ENCODE measurements at places on chromosomes 5 and 9.

- H3K36me3 ChIP-seq, result no peaks in the 10 kb centered on the region
- no peak overlapping the region for H3K27ac ChIP-seq
- no peak overlapping the region for H3K4me3 ChIP-seq
These were observed 291.8 kb downstream of the EBF1 start for GRCh38 chr5:158807946-158808345.

DNA sequence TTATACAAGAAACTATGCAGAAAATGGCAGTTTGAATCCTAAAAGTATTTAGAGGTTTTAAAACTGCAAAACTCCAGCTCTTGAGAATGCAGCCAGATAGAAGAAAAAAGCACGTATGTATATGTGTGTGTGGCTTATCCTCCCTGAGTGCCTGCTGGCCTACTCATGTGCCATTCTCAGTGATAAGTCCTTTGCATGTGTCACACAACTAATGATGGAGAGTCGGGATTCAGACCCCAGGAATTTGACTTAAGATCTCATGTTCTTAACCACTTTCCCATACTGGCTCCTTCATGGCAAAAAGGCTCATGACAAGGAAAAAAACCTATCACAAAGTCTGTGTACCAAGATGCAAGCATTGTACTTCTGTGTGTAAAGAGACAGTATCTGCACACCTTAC, 26.6 kb downstream of the SMARCA2 start:
- no peaks in the 10 kb centered on the region for H3K27me3 ChIP-seq
- DNase-seq, result no peak
- no peak overlapping the region for H3K4me3 ChIP-seq
- no peak overlapping the region for H3K27ac ChIP-seq
- H3K4me1 ChIP-seq, result no peaks in the 10 kb centered on the region
- no peaks in the 10 kb centered on the region for H3K36me3 ChIP-seq

- no peak for DNase-seq
- H3K27ac ChIP-seq, result no peak overlapping the region
- H3K36me3 ChIP-seq, result no peaks in the 10 kb centered on the region
- H3K4me3 ChIP-seq, result no peak overlapping the region
These were observed 17.0 kb downstream of the PTBP3 start for GRCh38 chr9:112316258-112316943.

DNA sequence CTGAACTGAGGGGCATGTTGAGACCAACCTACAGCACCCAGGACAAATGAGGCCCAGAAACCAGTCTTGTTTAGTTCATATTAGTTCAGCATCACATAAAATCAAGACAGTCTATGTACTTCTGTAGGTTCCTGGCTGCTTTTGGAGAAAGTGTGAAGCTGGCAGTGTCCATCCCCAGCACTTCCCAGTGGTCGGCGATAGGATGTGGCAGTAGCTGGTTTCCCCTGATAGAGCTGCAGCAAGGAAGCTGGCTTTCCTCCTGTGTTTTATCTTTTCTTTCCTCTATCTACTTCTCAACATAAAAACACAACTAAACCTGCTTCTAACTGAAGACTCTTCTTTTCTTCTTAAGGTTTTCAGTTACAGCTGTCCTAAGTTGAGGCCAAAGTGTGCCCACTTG, 43.0 kb upstream of the SLC46A2 start:
- no peak for DNase-seq
- H3K27ac ChIP-seq, result no peak overlapping the region
- no peaks in the 10 kb centered on the region for H3K4me1 ChIP-seq
- no peaks in the 10 kb centered on the region for H3K36me3 ChIP-seq

DNA sequence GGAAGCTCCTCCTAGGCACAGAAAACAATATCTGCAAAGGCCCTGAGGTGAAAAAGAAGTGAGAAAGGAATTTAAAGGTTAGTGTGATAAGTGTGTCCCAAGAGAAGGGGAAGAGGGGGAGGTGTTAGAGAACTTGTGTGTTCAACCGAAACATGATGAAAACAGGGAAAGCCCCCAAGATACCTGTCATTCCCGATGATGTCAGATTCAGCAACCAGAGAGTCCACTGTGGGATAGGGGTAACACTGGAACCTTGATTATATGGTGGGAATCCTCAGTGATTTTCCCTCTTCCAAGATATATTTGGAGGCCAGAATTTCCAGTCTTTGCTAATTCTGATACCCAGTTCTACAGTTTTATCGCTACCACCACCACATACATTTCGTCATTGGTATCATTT, 15.5 kb upstream of the BNC2 start:
- no peaks in the 10 kb centered on the region for H3K27me3 ChIP-seq
- H3K4me3 ChIP-seq, result no peak overlapping the region
- H3K36me3 ChIP-seq, result no peaks in the 10 kb centered on the region
- DNase-seq, result no peak

- H3K4me3 ChIP-seq, result no peak overlapping the region
- H3K27ac ChIP-seq, result no peak overlapping the region
- H3K36me3 ChIP-seq, result no peaks in the 10 kb centered on the region
- no peaks in the 10 kb centered on the region for H3K4me1 ChIP-seq
These were observed 8.3 kb downstream of the NFIL3 start for GRCh38 chr9:91415290-91415689.

DNA sequence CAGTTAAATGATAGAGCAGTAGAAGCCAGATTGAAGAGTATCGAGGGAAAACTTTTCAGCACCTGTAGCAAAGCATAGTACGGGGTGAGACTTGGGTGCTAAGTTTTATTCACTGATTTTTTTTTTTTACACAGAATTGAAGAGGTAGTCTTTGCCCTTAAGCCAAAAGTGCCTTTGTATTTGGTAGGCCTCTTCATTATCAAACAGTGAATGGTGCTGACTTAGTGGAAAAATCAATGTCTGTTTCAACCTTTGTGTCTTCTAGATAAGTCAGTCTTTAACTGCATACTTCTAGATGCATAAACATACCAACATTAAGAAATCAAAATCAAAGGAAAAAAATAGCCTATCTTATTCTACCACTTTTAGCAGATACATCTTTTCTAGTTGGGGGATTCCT, 13.7 kb downstream of the RNF14 start:
- no peak overlapping the region for H3K4me3 ChIP-seq
- no peaks in the 10 kb centered on the region for H3K36me3 ChIP-seq
- no peaks in the 10 kb centered on the region for H3K4me1 ChIP-seq
- no peaks in the 10 kb centered on the region for H3K27me3 ChIP-seq
- no peak for DNase-seq

- H3K27me3 ChIP-seq, result no peaks in the 10 kb centered on the region
- DNase-seq, result no peak
These were observed 150.4 kb downstream of the HSPA4 start for GRCh38 chr5:133202066-133202665.

- peaks cover 24% of the 10 kb centered on the region for H3K4me1 ChIP-seq
- H3K27me3 ChIP-seq, result no peaks in the 10 kb centered on the region
- peak; percentile 54 for DNase-seq
- no peak overlapping the region for H3K27ac ChIP-seq
- H3K4me3 ChIP-seq, result no peak overlapping the region
These were observed 3.2 kb downstream of the RBM18 start for GRCh38 chr9:122261469-122261881.

DNA sequence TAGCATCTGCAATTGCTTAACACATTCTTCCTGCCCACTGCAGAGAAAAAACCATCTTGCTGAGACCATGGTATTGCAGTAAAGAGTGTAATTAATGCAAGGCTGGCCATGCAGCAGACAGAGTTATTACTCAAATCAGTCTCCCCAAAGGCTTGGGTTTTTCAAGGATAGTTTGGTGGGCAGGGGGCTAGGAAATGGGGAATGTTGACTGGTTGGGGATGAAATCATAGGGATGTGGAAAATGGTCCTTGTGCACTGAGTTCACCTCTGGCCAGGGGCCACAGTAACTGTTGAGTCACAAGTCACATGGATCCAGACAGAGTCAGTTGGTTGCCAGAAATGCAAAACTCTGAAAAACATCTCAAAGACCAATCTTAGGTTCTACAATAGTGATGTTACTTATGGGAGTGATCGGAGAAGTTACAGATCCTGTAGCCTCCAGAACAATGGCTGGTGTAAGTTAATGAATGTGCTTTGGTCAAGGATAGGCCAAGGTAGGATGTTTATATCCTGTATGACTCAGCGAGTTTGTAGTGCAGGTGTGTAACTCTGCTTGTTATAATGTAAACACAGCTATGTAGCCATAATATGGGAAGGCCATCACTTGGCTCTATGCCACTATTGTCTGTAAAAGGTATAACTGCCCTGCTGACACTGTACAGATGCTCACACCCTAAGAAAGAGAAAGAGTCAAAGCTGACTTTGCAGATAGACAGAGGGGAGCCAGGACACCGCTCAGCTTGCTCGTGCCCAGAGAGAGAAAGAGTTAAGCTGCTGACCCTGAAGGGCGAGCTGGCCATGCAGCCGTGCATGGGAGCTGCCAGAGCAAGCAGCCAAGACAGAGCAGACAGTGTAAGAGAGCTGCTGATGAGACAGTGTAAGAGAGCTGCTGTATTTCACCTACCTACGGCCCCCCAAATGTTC, 27.2 kb downstream of the C9orf152 start:
- DNase-seq, result peak; percentile 55
- no peak overlapping the region for H3K27ac ChIP-seq
- no peak overlapping the region for H3K4me3 ChIP-seq
- no peaks in the 10 kb centered on the region for H3K36me3 ChIP-seq

DNA sequence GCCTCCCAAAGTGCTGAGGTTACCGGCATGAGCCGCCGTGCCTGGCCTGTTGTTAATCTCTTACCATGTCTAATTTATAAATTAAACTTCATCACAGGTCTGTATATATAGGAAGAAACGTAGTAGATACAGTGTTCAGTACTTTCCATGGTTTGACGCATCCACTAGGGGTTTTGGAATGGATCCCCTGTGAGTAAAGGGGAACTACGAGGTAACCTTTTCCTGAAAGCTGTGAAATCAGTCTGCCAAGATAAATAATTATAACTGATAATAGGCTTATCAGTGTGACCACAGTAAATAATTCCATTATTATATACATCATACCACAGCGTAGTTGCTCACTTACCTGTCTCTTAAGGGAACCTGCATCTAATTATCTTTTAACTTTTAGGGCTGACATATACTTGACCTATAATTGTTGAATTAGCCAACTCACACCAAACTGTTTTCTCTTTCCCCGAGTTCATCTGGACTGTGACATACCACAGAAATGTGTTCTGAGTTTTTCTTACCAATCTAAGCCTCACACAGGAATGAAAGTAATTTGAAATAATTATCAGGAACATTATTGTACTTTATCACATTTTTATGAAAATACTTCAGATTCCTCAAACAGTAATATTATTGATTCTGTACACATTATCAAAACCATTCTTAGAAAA, 42.9 kb downstream of the DAPK1 start:
- no peak for DNase-seq
- H3K27me3 ChIP-seq, result no peaks in the 10 kb centered on the region
- H3K4me3 ChIP-seq, result no peak overlapping the region
- no peaks in the 10 kb centered on the region for H3K4me1 ChIP-seq
- H3K27ac ChIP-seq, result no peak overlapping the region

DNA sequence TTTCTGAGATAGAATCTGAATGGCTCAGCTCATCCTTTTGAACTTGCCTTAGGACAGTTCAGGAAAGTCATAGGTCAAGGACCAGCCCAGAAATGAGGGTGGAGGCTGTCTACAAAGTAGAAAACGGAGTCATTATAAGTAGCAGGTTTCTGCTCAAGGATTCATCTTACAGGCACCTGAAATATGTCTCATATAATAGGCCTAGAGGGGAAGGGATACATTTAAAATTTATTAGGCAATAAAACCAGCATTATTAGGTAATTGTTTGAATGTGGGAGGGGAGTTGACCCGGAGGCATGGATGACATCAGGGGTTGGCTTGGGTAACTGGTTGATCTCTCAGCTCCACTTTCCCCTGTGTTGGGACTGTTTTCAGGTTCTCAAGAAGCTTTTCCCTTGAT, 11.9 kb upstream of the GALNT10 start:
- DNase-seq, result no peak
- H3K4me1 ChIP-seq, result no peaks in the 10 kb centered on the region
- no peak overlapping the region for H3K4me3 ChIP-seq
- no peaks in the 10 kb centered on the region for H3K27me3 ChIP-seq

DNA sequence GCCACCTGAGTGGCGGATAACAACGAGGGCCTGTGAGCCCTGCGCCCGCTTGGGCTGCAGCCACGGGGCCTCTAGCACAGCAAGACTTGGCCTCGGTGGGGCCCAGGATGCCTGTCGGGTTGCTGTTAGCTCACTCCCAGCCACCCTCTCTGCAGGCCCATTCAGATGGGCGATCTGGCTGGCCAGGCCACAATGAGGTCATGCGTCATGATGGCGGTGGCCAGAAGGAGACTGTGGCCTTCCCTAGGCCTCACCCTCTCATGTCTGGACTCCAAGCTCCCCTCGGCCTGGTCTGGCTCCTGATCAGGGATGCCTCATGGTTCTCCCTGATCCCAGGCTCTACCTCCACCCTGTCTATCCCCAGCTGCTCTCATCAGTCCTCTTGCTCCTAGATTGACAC, 19.0 kb upstream of the TCOF1 start:
- no peaks in the 10 kb centered on the region for H3K27me3 ChIP-seq
- no peaks in the 10 kb centered on the region for H3K4me1 ChIP-seq
- H3K36me3 ChIP-seq, result no peaks in the 10 kb centered on the region

DNA sequence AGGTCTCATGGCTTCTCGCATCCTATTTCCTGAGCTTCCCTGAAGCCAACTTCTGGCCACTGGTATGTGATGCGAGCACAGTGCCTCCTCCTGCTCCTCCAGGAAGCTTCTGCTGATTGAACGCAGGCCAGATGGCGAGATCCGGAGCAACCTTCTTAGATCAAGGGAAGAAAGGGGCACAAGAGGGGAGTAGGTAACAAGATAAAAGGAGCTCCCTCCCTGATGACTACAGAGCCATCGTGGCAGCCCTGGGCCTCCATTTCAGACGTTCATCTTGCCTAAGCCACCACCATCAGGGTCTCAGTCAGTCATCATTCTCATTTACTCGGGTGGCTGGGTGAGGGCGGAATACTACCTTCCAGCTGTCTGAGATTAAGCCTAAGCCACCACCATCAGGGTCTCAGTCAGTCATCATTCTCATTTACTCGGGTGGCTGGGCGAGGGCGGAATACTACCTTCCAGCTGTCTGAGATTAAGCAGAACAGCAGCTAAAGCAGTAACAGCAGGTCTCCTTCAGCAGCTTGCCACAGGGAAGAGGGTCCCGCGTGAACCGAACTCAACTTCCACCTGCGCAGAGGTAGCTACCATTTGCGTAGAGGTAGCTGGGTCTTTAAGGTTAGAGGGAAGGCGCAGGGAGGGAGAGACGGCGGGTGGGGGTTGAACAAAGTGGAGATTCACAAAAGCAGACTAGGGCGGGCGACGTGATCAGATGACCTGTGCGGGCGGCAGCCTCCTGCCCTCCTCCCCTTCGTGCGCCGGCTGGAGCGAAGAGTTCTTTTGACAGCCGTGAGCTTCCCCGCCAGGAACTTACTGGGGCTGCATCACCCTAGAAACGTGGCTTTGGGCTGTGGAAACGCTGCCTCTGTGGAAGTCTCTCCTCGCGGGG, 27.9 kb upstream of the MGAT1 start:
- DNase-seq, result peak; percentile 68
- H3K27me3 ChIP-seq, result no peaks in the 10 kb centered on the region
- peak overlapping the region; percentile 97 for H3K27ac ChIP-seq
- peak overlapping the region; percentile 75 for H3K4me3 ChIP-seq

DNA sequence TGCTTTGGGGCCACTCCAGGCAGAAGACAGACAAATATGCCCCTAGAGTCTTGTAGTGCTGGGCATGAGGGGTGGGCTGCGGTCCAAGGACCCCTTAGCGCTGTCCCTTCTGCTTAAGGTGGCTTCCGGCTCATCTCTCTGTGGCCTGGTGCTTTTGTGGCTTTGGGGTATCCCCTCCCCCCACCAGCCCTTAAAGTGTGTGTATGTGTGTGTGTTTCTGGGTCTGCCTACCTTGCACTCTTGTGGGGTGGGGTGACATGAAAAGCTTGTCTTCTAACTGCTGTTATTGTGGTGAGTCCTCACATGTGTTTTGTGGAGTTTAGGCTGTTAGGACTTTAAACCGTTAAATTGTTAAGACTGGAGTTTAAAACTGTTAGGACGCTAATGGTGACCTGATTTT, 23.6 kb downstream of the MARCHF6 start:
- no peaks in the 10 kb centered on the region for H3K4me1 ChIP-seq
- no peak for DNase-seq
- no peak overlapping the region for H3K4me3 ChIP-seq
- H3K27me3 ChIP-seq, result no peaks in the 10 kb centered on the region
- no peak overlapping the region for H3K27ac ChIP-seq
